ENCODE measurements at places on chromosomes 6 and 20.

GRCh38 chr6:53151676-53152075 lies 3.0 kb upstream of the GCM1 start:
- DNase-seq = peak; percentile 32

- DNase-seq = no peak
These were observed 356.3 kb downstream of the HTR1B start for GRCh38 chr6:77106992-77107391.

DNA sequence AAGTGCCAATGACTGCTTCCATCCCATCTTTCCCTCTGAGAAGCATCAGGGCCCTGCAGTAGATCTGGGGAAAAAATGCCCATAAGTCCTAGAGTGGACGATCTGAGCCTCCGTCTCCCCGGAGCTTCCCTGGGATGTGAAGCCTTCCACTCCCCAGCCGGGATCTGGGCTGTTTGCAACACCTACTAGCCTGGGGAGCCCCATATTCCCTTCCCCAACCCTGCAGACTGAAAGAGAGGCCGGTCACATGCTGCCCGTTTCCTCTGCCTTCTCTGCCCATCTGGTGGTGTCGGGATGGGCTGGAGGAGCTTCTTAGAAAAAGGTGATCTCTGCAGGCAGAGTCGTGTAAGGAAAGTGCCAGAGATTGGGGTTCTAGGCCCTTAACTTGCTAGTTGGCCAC lies 1.1 kb downstream of the SNPH start:
- DNase-seq = no peak

DNA sequence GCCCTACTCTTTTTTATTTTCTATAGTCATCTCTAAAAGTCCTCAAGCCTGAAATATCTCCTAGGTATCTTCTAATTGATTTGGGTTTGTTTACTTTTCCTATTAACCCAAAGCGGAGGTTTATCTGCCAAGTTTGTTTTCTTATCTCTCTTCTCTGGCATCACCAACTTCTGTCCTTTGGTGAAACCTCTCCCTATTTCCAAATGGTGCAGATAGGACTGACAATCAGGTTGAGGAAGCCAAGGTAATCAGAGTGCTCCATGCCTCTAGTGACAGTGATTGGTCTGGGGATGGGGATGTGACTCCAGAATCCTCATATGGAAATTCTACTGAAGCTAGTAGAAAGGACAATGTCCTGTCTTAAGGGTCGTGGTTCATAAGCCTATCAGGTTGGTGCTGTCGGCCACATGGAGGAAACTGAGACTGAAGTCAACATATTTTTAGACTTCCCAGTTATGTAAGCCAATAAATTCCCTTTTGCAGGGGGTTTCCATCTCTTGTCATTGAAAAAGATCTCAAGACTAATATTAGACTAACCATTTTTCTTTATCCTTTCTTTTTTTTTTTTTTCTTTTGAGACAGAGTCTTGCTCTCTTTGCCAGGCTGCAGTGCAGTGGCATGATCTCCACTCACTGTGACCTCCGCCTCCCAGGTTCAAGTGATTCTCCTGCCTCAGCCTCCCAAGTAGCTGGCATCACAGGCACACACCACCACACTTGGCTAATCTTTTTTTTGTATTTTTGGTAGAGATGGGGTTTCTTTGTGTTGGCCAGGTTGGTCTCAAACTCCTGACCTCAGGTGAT lies 28.0 kb downstream of the KIF6 start:
- no peak for DNase-seq

- no peak for DNase-seq
These were observed 58.5 kb upstream of the CEP85L start for GRCh38 chr6:118709859-118710350.

DNA sequence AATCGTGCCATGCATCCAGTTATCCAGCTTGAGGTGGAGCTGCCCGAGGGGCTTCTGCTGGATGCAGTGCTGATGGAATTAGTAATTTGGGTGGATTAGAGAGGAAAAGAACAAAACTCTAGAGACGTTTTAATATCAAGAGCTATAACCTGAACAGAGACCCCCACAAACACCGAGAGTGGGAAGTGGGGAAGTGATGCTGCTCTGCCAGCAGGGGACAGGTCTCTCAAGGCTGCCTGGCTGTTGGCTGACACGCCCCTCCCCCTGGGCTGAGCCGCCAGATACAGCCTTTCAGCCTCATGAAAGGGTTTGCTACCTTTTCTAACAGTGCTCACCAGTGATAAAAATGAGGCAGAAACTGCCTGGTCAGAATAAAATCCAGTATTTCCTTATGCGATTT lies 9.6 kb downstream of the LEMD2 start:
- DNase-seq = no peak

DNA sequence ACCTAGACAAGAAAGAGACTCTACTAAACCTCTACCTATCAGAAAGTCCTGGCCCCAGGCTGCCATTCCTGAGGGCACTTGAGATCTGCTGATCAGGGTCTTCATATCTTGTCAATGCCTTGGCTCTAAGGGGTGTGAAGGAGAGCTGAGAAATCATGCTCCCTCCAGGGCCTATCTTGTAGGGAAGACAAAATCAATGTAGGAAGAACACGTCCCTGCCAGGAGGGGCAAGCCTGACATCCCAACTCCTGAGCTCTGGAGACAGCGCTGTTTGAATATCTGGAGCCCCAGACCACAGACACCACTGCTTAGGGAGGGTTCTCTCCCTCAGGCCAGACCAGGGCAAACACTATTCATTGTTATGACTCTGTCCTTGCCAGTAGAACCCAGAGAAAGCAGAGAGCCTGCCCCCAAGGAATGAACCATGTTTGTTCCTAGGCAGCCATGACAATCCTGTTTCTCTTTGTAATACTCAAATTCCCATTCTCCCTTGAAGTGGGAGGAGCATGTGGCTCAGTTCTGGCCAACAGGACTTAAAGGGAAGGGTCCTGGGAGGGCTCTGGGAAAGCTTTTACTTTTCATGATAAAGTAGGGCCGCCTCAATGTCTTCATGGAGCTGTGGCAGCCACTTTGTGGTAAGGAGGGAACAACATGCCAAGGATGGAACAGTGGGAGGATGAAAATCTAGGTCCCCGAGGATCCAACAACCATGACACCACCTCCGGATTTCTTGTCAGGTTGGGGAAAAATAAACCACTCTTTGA lies 1.8 kb upstream of the FASTKD5 start:
- DNase-seq = no peak

GRCh38 chr6:166768761-166769160 lies 141.7 kb upstream of the RPS6KA2 start:
- no peak for DNase-seq

- DNase-seq = no peak
These were observed 4.8 kb upstream of the GTF2H4 start for GRCh38 chr6:30903236-30903635.

GRCh38 chr6:3516092-3516491 lies 59.2 kb upstream of the SLC22A23 start:
- DNase-seq = no peak

DNA sequence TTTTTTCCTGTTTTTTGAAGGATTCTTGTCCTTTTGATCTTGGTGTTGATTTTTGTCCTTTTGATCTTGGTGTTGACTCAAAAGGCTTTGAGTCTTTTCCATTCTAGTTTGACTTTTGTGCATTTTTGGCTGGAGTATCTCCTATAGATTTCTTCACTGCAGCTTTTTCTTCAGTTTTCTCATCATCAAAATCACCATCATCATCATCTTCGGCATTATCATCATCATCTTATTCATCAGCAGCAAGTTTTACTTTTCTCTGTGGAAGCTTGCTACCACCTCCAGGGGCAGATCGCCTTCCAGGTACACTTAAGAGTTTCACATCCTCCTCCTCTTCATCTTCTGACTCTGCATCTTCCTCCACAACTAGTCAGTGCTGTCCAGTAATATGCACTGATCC lies 56.5 kb upstream of the MCHR2 start:
- DNase-seq = no peak

GRCh38 chr6:132817554-132818403 lies 3.4 kb downstream of the RPS12 start:
- DNase-seq = no peak

GRCh38 chr20:56200456-56200855 lies 48.1 kb upstream of the MC3R start:
- peak; percentile 9 for DNase-seq

- DNase-seq = peak; percentile 10
These were observed 78.5 kb upstream of the PHACTR1 start for GRCh38 chr6:12637960-12638641.

- DNase-seq = peak; percentile 49
These were observed 65.2 kb downstream of the GTF2H5 start for GRCh38 chr6:158233214-158233795.

DNA sequence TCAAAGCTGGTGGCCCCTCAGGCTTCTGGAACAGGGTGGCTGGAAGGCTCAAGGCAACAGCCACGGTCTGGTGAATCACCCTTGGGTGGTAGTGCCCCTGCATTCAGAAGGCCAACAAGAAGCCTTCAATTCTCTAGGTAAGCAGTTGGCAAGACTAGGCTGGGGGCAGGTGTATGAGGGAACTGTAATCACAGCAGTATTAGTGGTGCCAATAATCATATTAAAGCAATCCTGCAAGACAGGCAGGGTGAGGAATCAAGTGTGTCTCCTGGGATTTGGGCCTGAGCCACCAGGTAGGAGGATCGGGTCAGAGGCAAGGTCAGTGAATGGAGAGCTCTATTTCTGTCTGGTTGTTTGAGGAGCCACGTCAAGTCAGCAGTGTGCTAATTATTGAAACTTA lies 24.9 kb upstream of the SCUBE3 start:
- DNase-seq = no peak

DNA sequence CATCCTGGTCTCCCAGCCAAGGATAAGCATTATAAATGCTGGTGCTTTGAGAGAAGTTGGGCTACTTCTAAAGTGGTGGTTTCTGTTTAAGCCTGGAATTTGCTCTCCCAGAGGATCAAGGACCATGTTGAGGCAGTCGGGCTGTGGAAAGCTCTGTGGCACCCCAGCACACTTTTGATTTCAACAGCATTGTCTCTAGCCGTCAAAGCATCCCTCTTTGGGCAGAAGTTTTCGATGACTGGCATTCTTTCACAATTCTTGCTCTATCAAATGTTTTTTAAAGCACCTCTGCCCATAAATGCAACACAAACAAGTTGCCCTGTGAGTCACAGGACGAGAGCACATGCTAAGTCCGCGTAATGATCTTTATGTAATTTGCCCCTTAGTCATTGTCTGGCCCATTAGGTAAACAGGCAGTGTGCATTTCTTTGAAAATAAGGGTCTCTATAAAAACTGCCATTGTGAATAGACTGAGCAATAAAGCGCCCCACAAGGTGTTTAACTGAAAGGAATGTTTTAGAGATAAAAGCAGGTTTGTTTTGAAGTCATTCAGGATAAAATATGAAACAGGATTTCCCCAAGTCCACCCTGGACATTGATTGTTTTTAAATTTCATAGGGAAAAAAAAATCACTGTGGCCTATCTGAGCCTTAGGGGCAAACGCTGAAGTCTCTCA lies 44.7 kb upstream of the FOXQ1 start:
- no peak for DNase-seq

GRCh38 chr20:32006841-32007786 lies 3.1 kb upstream of the CCM2L start:
- no peak for DNase-seq

DNA sequence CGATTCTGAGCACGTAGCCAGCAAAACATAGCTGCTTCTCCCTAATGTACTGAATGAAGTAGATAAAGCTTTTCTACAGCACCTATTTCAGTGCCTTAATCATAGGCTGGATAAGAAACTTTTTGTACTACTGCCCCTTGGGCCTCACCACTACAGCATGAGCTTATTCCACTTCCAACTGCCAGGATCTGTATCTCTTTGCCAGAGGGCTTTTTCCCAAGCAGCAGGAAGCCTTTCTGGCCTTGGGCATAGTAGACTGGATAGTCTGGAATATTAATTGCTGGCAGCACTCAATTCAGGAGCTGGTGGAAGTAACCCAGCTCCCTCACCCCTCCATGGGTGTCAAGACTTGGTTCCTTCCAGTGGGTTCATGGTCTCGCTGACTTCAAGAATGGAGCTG lies 43.6 kb downstream of the ANKEF1 start:
- no peak for DNase-seq

DNA sequence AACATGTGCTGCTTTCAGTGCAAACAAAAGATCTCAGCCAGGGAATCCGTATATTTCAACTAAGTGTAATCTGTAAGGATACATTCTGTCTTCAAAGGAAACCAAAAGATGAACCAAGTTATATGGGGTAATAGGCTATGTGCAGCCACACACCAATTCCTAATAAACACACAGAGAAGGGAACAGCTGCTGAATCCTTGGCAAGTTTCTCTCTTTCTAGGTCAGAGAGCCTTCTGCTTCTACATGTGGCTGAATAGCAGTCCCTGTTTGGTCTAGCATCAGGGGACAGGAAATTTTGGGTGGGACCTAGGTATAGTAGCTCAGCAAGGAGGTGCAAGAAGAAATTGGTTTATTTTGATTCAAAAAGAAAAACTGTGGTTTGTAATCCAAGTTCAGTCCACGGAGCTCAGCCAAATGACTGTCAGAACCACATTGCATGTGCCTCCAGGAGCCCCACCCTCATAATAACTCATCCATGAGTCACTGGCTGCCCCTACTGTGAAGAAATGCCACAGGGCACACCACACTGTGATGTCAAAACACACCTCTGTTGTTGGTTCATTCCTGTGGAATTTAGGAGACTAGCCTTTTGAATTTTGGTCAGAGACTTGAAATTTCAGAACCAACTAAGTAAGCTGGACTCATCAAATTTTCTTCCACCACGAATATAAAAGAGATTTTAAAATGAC lies 21.1 kb downstream of the SPTLC3 start:
- no peak for DNase-seq

DNA sequence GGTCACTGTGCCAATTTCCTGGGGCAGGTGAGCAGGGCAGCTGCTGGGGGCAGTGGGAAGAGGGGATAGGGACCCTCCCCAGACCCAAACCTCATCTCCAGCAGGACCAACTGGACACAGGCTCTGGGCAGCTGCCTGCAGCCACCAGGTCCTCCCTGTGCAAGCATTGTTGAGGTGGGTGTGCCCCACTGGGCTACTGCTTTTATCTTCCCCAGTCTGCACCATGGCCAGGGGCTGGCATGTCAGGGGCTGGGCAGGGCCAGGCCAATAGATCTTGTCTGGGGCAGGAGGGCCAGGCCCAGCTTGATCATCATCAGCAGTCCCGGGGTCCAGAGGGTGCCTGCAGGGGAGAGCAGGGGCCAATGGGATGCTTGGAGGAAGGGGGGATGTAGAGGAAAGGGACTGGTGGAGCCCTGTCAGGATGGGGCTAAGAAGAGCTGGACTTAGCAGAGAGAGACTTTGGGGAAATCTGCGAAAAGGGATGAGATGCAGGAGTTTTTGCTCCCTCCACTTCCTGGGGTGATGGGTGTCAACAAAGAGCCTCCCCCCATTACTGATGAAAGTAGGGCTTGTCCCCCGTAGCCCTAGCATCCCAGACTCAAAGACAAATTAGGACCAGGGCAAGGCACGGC lies 5.7 kb downstream of the EBF4 start:
- DNase-seq = no peak

- DNase-seq = no peak
These were observed 7.8 kb upstream of the MRPS18A start for GRCh38 chr6:43695215-43695966.

DNA sequence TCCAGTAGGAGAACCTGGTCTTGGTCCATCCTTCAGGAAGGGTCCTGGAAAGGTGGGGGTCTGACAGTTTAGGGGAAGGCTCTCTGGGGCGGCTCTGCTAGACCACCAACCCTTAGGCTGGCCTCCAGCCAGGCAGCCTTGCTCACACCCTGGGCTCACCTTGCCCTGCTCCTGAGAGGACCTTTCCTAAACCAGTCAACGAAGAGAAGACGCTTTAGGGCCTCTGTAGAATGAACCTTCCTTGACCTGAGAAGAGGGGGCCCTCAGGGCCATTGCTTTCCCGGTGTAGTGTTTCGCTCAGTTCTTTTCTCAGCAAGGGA lies 1.1 kb downstream of the CDC25B start:
- no peak for DNase-seq

Measured in HuH-7 (cell line).